ENCODE measurements at places on chromosomes 3 and 15.

GRCh38 chr15:44315126-44315525 is 26.6 kb downstream of the GOLM2 start:
- no peak for DNase-seq

DNA sequence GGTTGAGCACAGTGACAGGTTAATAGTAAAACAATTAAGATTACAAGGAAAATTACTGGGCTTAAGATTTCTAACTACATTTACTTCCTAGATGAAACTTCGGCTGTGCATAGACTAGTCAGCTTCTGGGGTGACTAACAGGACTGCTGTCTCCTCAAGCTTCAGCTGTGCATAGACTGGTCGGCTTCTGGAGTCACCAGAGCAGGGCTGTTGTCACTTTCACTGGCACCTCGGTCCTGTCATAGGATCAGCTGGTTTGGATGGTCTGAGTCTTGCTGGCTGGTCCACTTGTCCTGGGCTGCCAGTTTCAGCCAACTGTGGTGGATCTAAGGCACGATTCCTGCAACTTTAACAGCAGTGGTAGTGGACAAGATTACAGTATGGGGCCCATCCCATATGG is 23.9 kb upstream of the ACAD9 start:
- DNase-seq, result no peak

DNA sequence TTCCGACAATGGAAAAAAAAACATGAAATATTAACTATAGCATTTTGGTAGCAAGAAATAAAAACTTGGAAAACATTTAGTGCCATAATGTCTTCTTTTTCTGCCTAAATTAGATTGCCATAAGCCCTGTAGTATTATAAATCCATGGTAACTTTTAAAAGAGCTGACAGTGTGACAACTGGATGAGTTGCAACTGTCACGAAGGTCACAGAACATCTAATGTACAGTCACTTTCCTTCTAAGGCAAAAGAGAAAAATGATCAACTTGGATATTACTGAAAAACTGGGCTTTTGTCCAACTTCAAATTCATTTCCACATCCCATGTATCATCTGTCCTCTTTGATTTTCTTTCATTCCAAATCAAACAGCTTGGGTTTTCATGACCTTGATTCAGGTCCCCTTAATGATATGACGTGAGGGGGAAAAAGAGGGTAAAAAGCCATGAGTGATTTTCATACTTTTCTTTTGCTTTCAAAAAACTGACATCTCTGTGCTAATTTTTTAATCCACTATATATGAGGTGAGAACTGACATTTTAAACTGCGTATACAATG is 602 bp downstream of the CPB1 start:
- no peak for DNase-seq

DNA sequence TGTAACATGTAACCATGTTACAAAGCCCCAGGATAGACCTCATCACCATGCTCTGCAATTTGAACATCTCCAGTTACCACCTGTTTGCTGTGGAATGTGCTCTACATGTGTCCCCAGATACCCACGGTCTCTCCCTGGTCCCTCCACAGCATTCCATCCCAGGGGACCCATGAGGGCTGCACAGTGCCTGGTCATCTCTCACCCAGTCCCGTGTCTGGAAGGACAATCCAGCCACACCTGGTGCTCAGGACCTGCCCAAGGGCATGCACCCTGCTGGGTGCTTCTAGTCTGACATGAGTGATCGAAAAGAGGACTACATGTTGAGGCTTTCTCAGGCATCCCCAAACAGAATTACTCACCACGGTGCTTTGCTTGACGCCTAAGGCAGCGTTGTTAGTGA is 119.6 kb upstream of the ATP10A start:
- no peak for DNase-seq

DNA sequence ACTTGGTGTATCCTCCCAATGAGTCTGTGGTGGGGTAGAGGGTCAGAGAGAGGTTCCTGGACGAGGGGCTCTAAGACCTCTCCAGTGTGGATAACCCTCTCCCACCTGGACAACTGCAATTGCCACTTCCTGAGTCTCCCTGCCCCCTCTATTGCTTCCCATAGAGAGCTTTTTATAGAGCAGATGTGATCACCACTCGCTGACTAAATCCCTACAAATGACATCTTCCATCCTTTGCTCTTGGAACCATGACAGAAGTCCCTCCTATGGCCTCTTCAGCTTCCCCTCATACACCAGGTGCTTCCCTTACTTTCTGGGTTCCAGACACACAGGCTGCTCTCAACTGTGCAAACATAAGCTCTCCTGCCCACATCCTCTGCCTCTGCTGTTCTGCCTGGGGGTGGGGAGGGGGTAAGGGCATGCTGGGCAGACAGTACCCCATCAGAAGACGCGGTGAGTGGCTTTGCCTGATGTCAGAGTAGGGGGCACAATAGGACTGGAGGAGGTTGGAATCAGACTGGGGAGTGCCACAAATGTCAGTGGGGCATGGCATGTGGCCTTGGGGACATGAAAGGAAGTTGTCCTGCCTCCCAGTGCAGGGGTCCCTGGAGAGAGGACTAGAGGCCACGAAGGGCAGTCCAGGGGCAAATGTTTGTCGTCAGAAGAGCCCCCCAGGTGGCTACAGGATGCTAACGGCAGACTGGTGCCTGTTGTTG is 15.2 kb downstream of the ITIH3 start:
- DNase-seq, result no peak

DNA sequence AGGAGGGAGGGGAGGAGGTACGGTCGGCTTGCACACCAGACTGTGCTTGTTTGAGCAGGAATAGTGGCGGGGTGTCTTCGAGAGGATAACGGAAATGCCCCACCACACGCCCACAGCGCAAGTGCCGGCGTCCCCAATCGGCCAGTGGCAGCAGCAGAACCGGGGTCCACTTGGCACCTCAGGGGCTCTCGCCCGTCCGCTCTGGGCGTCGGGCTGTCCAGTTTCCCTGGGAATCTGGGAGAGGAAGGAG is 53.7 kb downstream of the CCDC54 start:
- no peak for DNase-seq

DNA sequence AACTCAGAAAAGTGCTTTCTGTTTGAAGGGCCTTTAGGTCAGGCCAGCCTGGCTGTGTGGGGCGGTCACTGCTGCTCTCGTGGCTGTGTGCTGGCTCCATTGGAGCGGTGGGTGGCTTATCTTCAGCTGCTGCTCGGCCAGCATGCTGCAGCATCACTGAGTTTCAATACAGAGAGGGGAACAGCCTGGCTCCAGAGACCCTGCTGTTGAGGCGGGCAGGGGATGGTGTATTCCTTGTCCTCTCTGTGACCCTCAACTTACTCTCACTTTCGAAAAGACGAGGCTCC is 248.5 kb upstream of the ONECUT1 start:
- no peak for DNase-seq

DNA sequence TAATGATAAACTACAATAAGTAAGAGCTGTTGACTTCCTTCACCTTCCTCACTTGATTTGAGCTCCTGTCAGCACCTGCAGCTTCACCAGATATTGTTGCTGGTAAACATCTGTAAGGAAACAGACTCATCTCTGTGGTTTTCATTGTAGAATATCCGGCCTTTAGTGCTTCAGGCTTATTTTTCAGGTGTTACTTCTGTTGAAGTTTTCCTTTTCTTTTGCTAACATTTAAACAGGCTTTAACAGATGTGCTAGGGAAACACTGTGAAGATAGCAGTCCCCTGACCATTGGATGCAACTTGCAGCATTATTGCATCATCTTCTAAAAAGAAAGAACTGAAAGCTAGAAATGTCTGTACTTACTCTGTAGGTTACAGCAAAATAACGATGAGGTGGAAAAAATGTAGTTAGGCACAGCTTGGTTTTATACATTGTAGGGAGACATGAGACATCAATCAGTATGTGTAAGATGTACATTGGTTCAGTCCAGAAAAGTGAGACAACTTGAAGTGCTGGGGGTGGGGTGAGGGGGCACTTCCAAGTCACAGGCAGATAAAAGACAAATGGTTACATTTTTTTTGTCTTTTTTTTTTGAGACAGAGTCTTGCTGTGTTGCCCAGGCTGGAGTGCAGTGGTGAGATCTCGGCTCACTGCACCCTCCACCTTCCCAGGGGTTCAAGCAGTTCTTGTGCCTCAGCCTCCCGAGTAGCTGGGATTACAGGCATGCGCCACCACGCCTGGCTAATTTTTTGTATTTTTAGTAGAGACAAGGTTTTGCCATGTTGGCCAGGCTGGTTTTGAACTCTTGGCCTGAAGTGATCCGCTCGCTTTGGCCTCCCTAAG is 10.2 kb downstream of the EDEM1 start:
- DNase-seq, result no peak

DNA sequence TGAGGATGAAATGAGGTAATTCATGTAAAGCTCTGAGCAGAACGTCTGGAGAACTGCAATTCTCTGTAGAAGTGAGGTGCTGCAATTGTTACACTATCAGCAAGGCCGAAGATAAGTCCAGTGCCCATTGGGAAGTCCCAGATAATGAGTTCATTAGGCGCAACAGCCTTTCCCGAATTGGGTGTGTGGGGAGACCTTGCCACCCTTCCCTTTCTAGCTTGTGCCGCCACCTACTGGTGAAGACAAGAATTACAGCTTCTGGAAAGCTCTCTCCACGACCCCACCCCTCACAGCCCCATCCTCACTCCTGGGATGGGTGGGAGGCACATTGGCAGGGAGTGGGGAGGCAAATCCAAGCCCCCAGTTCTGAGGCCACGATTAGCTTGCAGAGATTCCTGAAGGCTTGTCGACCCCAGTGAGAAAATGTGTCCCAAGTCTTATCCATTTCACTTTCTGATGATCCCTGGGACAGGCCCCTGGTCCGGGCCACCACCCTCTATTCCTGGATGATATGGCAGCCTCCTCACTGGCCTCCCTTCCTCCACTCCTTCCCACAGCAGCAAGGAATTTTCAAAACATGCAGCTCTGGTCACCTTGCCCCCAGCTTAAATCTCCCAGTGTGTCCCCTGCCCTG is 36.4 kb downstream of the FAM3D start:
- DNase-seq, result no peak

- DNase-seq, result no peak
These were observed 17.0 kb upstream of the MUC4 start for GRCh38 chr3:195828762-195829161.

- peak; percentile 97 for DNase-seq
These were observed 145.5 kb upstream of the TPM1 start for GRCh38 chr15:62896969-62897486.

DNA sequence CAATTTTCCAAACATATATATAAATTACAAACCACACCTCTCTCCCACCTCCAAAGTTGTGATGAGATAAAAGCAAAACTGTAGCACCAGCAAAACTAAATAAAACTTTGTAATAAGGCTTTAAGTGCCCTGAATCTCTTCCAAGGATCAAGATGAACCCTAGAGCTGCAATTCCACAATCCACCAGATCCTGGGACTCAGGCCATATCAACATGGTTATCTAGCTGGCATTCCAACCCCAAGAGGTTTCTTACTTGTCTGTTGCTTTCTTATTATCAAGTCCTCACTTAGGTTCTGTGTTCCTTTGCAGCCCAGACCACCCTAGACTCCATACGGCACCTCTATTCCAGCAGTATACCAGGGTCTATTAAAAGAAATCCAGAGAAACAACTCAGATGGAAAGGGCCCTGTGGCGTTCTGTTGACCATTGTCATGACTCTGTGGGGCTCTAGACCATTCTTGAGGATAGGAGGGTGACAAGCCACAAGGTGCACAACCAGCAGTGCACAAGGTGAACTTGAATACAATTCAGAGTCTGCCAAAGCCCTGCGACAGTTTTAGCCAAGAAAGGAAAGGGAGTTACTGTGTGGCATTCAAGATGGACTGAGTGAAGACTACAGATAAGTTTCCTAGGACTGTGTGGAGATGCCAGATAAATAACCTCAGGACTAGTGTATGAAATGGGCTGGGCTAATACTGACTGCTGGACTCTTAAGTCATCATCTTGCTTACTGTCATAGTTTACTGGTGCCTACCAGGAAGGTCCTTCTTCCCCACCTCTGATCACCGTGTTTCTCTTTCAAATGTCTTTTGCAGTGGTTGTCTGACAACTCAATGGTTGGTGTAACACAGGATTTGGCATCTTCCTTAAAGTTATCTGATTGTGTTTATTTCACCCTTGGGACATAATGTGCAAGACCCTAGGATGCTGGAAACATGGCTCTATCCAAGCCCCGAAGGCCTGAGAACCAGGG is 27.2 kb downstream of the ACKR2 start:
- DNase-seq, result no peak

GRCh38 chr15:92714077-92714476 is 58.5 kb upstream of the FAM174B start:
- DNase-seq, result no peak

GRCh38 chr3:110938629-110939028 is 133.0 kb upstream of the NECTIN3 start:
- peak; percentile 1 for DNase-seq

GRCh38 chr3:10568549-10568948 is 63.2 kb upstream of the ATP2B2 start:
- DNase-seq, result no peak

DNA sequence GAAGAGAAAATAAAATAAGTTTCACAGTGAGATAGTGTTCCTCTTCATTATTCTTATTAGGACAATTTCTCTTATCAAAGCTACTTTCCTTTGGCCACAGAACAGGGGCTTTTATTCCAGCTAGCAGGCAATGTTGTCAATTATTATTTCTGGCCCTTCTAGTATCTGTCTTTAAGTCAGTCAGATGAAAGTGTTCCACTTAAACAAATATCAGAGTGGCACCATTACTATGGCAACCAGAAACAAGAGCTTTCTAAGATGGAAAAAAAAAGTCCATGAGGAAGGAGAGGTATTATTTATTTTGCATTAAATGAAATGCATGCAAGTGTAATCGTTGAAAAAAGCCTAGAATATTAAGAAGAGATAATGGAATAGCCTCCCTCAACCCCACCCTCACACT is 426.4 kb downstream of the TUSC7 start:
- no peak for DNase-seq

DNA sequence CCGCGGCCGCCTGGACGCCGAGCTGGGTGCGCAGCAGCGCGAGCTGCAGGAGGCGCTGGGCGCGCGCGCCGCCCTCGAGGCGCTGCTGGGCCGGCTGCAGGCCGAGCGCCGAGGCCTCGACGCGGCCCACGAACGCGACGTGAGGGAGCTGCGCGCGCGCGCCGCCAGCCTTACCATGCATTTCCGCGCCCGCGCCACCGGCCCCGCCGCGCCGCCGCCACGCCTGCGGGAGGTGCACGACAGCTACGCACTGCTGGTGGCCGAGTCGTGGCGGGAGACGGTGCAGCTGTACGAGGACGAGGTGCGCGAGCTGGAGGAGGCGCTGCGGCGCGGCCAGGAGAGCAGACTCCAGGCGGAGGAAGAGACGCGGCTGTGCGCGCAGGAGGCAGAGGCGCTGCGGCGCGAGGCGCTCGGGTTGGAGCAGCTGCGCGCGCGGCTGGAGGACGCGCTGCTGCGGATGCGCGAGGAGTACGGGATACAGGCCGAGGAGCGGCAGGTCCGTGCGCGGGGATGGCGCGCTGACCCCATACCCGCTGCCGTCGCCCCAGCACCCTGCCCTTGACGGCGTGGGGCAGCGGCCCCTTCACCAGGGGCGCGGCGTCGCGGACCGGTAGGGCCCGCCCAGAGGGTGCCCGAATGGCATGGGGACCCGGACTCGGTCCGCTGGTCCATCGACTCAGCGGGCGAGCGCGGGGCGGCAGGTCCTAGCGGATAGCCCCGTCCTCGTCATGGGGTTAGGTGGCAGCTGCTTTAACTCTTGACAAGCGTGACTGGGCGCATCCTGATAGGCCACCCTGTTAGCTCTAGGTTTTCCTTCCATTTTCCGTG is 848 bp downstream of the SYNM start:
- DNase-seq, result no peak
